ENCODE measurements at places on chromosomes 4 and X.

GRCh38 chr4:10974371-10974770 lies 289.8 kb upstream of the CLNK start:
- DNase-seq, result no peak

DNA sequence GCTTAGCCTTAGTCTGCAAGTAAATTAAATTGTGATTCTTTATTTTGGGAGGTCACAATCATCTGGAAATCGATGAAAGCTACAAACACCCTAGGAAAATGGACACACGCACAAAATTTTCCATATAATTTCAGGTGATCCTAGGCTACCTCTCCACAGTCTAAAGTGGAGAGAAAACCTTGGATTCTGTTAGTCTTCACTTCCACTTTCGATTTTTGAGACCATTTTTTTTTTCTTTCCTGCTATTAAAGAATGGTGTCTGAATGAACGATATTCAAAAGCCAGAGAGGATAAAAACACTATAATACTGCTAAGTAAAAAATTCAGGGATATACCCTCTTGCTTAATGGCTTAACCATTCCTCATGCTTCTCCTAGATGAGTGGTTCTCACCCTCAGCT lies 1.7 kb downstream of the FBXL5 start:
- no peak for DNase-seq

- no peak for DNase-seq
These were observed 83.9 kb upstream of the BANK1 start for GRCh38 chr4:101706535-101707057.

- DNase-seq, result no peak
These were observed 25.1 kb upstream of the SH3RF1 start for GRCh38 chr4:169295822-169296221.

GRCh38 chrX:20593836-20594235 lies 327.1 kb upstream of the RPS6KA3 start:
- no peak for DNase-seq

DNA sequence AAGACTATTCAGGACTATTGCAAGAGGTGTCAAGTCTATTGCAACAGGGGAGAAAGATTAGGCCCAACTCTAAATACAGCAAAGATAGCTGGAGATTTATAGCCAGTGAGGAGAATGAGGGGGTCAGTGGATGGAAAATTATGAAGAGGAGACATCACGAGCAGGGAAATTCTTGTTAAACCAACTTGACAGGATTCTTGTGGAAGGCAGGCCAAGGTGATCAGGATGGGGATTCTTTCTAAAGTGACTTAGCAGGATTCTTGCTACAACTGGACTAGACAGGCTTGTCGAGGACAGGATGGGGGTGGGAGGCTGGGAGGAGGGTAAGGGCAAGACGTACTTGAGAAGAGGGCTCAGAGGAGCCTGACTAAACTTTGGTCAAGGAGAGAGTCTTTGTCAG lies 89.0 kb downstream of the PHEX start:
- no peak for DNase-seq

DNA sequence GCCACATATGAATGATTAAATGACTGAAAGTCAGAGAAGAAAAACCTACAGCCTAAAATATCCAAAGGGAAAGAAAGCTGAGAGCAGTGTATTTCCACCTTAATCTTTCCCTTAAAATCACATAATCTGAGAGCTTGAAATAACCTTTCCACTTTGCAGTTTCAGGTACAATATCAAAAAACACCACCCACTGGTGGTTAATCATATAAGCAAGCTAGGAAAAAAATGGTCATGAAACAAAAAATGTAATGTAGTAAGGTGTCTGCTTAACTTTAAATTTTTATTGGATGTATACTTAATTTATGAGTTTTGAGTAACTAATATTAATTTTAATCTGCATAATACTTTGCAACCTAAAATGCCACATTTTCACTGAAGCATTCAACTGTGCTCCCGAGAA lies 3.2 kb downstream of the PRDM5 start:
- no peak for DNase-seq

- no peak for DNase-seq
These were observed 117.2 kb downstream of the KDM6A start for GRCh38 chrX:44989995-44990770.

GRCh38 chr4:112449708-112450107 lies 66.3 kb downstream of the NEUROG2 start:
- no peak for DNase-seq

- no peak for DNase-seq
These were observed 1342.4 kb upstream of the TENM3 start for GRCh38 chr4:180900781-180901180.

All from pancreas (tissue), 10 donors.